ENCODE measurements at places on chromosomes 12 and 14.

GRCh38 chr12:57620245-57620935 is 9.2 kb downstream of the ARHGEF25 start:
- DNase-seq = no peak

DNA sequence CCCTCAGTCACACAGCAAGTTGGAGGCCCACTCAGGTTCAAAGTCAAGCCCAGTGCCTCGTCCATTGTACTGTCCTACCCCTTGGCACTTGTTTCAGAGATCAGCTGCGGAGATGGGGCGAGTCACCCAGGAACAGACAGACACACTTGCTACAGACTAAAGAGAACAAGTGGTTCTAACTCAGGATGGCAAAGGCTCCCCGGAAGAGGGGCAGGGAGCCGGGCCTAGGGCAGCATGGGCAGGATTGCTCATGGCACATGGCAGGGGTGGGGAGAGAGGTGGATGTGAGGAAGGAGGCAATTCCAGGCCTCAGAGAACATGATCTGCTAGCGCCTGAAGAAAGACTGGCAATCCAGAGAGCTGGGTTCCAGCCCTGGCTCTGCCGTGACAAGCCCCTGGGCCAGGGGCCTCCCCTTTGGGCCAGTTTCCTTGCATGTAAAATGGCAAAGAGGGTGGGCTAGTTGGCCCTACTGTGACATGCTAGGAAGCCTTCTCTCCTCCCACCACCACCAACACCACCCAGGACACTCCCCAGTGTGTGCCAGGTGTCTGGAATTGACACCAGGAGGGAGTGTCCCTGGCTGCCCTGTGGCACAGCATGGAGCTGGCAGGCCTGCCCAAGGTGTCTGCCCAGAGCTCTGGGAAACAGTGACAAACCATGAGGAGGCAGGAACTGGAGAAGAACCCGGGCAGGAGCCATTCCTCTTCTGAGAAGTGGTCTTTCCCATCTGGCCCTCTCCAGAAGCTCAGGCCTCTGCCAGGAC is 24.0 kb upstream of the IRF2BPL start:
- no peak for DNase-seq

DNA sequence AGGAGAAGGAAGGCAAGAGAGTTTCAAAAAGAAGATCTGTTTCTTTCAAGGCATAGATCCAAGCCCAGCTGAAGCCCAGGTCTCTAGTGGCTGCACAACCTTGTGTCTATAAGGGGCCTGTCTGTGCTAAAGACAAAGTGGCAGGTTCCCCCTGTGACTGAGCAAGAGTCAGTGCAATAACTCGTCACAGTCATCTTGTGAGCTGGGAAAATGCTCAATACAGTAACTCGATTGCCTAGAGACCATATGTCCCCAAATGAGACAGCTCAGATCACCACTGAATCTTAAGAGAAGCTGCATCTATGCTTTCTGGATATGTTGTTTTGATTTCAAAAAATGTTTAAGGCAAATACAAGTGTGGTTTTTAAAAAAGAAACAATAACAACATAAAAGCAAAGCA is 24.2 kb downstream of the ST8SIA1 start:
- no peak for DNase-seq

- no peak for DNase-seq
Observed at GRCh38 chr12:107356266-107356936, 263.1 kb upstream of the CRY1 start.

- DNase-seq = no peak
Observed at GRCh38 chr14:32331206-32331605, 2.1 kb downstream of the AKAP6 start.

DNA sequence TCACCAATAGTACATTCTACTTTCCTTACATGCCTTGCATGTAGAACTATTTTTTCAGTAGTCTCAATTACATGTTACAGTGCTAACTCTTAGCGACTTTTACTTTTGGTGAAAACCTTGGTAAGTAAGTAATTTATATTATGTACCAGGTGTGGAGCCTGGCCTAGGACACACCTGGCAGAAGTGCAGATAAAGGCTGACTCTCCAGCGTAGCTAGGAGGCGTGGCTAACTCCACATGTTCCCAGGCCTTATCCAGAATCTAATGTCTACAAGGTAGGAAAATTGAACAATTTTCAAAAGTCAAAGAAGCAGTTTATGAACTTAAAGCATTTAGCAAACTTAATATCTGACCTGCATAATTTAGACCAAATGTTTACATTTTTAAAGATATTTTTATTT is 157.4 kb downstream of the DHRS2 start:
- no peak for DNase-seq

DNA sequence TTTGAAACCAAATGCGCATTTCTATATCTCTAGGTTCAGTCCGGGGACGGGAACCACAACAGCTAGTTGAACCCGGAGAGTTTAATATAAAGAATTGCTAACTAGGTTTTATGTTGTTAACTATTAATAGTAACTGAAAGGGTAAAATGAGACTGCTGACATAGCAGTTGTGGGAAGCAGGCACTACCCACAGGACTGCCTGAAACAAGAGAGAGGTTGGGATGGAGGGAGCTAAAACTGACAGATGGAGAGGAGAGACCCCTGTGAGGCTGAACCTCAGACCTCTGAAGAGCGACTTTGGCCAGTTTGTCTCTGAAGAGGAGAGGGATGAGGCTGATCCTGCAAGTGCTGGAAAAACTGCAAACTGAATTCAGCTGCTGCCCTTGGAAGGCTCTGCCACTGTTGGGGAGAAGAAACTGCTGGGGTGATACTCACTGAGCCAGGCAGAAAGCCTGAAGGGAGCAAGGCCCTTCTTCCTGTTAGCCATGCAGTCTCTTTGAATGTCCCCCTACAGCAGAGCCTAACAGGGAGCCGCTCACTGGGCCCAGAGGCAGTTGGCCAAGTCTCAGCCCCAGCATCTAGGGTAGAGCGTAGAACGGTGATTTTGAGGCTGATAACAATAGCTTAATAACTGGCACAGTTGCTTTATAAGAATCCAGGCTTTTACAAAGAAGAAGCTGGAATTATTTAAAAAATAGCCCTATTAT is 172.2 kb downstream of the NPAS3 start:
- DNase-seq = no peak

- DNase-seq = no peak
Observed at GRCh38 chr12:18798535-18799361, 60.8 kb downstream of the CAPZA3 start.

DNA sequence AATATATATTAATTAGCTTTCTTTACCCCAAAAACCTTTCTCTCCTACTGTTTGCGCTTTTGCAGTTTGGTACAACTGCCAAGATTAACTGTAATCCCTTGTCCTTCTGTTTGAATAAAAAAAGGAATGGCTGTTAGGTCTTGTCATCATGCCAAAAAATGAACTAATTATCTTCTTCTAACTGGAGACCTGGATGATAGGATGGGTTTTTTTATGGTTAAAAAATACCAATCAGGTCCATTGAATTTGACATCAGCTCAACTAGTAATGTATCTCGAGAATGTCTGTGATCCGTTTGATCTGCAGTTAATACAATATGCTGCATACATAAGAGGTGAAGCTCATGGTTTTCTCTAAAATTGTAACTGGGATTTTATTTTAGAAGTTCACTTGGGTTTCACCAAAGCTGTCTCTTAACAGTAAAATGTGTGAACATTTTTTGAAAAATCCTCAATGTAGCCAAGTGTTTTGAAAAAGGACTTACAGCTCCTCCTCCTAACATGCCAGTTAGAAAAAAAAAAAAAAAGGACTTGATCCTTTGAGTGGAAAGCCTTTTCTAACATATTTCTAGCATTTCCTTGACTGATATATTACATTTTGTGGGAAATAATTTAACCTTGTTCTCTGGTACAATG is 96.8 kb downstream of the SRGAP1 start:
- DNase-seq = no peak

- no peak for DNase-seq
Observed at GRCh38 chr12:54628186-54628846, 6.4 kb downstream of the LACRT start.

DNA sequence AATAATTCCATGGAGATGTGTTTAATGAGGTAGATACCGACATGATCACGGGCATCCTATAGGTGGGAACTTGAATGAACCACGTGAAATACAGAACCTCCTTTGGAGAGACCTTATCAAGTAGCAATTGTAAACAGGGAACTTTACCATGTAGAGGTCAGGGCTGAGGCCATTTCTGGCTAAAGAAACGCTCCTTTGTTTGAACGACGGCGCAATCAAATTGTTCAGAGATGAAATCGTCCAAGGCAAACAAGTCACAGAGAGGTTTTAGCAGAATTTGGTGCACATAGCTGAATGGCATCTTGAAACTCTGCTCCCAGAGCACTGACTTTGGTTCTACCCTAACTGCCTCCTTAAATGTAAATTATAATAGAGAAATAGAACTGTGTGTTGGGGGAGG is 9.8 kb downstream of the PRIMA1 start:
- no peak for DNase-seq

GRCh38 chr14:33972583-33973081 is 21.8 kb upstream of the EGLN3 start:
- DNase-seq = no peak

- DNase-seq = no peak
Observed at GRCh38 chr12:111826992-111827391, 15.0 kb upstream of the MAPKAPK5 start.

GRCh38 chr12:110670161-110670701 is 18.7 kb downstream of the HVCN1 start:
- DNase-seq = no peak

GRCh38 chr12:7089196-7089871 is 2.9 kb downstream of the C1R start:
- DNase-seq = no peak

DNA sequence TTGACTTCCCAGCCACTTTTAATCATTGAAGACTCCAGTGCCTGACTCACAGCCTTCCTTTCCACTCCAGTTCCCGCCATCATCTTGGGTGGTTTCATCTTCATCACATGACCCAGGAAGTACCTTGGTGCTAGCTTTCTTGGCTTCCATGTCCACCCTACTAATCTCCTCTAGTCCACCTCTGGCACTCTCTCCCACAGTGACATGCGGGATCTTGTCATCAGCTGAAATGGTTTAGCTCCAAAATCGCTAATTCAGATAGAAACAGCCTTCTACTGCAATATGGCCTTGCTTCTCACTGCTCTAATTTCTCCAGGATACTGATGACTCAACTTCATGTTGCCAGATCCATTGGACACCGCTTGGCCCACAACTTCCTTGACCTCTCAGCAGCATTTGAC is 24.5 kb downstream of the WDR20 start:
- no peak for DNase-seq

GRCh38 chr12:127121494-127122084 is 1145.4 kb upstream of the TMEM132C start:
- DNase-seq = no peak

DNA sequence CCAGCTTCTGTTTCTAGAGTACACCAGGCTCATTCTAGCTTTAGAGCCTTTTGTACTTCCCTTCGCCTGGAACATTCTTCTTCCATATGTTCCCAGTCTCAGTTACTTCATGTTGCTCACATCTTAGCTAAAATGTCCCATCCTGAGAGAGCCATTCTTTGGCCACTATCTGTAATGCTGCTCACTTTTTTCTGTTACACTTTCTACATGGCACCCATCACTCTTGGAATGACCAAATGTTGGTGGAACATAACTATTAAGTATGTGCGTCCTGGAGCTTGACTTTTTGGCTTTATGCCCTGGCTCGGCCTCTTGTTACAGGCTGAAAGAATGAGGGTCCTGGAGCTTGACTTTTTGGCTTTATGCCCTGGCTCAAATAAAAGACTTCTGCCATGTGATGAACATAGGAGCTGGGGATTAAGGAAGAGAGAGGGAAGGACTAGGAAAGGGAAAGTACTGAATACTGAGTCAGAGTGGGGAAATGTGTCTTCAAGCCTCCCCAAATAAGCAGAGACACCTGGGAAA is 442.9 kb upstream of the ATP2B1 start:
- no peak for DNase-seq

- DNase-seq = no peak
Observed at GRCh38 chr12:46185686-46186085, 83.2 kb downstream of the SLC38A1 start.

DNA sequence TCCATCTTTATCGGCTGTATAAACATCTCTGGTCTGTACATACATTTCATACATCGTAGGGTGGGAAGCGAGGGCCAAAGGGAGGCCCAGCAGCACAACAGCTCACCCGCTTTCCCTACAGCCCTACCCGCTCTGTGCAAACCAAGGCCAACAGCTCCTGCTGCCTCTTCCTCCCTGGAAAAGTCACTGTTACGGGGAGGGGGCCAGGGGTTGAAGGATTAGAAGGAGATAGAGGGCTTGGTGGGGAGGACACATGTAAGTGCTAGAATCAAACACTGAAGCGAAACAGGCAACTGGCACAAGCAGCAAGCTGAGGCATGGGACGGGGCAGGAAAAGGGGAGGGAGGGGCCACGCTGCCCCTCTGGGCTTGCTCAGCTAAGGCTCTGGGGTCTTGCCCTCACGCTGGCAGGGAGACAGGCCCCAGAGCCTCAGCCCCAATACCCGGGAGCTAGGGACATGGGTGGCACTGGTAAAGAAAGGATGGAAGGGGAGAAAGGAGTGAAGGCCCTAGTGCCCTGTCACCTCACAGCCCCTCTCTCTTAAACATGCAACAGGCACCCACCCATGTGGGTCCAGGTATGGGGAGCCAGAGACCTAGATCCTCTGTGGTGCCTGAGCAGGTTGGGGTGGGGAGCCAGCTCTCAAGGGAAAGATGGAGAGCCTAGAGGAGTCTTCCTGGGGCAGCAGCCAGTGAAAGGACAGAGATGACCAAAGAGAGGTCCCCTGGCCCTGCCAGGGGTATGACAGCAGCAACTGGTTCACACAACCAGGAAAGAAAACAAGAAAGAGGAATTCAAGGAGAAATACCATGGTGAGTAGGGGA is 14.4 kb downstream of the SPRYD3 start:
- DNase-seq = no peak

DNA sequence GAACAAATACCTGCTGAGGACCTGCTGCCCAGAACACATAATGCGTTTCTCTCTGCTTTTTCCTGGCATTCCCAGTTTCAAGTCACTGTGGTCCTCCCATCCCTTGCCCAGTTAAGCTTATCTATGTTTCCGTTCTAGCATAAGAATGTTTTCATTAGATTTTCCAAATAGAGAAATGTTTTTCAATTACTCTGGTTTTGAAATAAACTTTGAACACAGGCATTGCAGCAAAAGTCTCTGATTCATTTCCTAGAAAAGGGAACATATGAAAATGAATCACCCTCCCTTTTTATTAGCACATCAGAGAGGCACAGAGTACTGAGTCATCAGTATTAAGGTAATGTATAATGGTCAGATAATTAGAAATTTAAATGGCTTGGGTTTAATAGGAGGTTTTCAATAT is 201.1 kb upstream of the TMEM260 start:
- DNase-seq = no peak

GRCh38 chr14:67392800-67393199 is 19.2 kb downstream of the PLEK2 start:
- no peak for DNase-seq

DNA sequence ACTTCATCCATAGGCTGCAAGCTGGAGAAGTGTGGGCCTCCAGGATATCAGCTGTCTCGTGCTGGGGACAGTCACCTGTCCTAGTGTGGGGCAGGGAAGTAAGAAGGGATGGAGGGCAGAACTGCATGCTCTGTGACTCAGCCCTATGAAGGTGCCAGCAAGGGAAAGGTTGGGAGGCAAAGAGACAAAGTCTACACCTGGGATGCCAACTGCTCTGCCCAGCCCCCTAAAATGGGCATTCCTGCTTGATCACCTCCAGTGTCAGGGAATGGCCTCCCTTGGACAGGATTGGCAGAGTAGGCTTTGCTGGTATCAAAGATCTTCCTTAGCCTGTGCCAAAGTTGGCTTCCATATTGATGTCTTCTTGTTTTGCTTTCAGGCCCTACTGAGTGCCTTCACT is 335.0 kb downstream of the BCL11B start:
- DNase-seq = no peak

- no peak for DNase-seq
Observed at GRCh38 chr12:74981541-74981940, 228.1 kb downstream of the KCNC2 start.

Data from activated T-helper 9 cell treated with anti-CD3 and anti-CD28 coated beads, Interleukin-2, amount 50 U/mL, for 16 hours (primary cell).